T-cell (primary cell): ENCODE measurements at places on chromosomes 12 and 14. TPM values are rescaled to one million over a fixed set of nuclear protein-coding genes. Genes with fewer than 3 reads are reported as not detected.

The PPP1R12A gene
- total RNA-seq: 109 TPM

The PRPF39 gene
- total RNA-seq: 60.9 TPM

The VWF gene
- 0.66 TPM for total RNA-seq

The CMAS gene
- 10.4 TPM for total RNA-seq

The DIO2 gene
- not detected for total RNA-seq

The HOXC11 gene
- total RNA-seq: not detected

The PKP2 gene
- 0.79 TPM for total RNA-seq

DNA sequence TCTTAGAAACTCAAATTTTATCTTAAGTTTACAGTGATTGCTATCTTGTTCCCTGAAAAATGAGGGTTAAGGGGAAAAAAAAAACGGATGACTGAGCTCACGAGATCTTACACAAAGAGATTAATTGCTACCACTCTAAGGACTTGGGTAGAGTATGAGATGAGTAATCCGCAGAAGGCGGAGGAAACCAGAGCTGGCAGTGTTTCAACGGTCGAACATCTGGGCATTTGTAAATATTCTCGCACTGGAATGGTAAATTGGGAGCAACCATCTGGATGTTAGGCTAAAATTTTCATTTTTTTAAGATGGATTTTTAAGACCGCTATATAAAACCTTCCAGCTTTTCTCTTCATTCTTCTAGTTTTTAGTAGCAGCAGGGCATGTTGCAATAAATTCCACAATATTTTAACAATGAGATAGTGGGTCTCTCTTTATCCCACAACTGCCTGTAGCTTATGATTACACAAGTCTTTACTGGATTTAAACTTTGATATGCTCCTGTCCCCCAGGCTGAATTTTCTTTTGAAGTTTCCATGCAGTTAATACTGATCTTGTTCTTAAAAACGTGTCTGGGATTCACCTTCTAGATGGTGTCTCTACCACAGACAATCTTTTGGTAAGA, 1324.1 kb downstream of the AACS start:
- no peaks in the 10 kb centered on the region for H3K27me3 ChIP-seq
- H3K4me1 ChIP-seq: no peaks in the 10 kb centered on the region
- H3K36me3 ChIP-seq: no peaks in the 10 kb centered on the region
- no peak overlapping the region for H3K27ac ChIP-seq
- no peak overlapping the region for H3K4me3 ChIP-seq
- DNase-seq: no peak

DNA sequence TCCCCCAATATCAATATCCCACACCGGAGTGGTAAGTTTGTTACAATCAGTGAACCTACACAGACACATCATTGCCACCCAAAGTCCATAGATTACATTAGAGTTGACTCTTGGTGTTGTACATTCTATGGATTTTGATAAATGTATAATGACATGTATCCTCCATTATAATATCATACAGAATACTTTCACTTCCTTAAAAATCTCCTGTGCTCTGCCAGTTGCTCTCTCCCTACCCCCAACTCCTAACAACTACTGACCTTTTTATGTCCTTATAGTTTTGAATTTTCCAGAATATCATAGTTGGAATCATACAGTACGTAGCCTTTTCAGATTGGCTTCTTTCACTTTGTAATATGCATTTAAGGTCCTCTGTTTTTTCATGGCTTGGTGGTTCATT, 48.4 kb downstream of the SLC4A8 start:
- no peak overlapping the region for H3K27ac ChIP-seq
- no peaks in the 10 kb centered on the region for H3K4me1 ChIP-seq
- DNase-seq: no peak
- no peaks in the 10 kb centered on the region for H3K27me3 ChIP-seq

GRCh38 chr12:94059394-94060368, 88.7 kb upstream of the PLXNC1 start:
- no peak overlapping the region for H3K27ac ChIP-seq
- DNase-seq: no peak
- no peaks in the 10 kb centered on the region for H3K27me3 ChIP-seq

DNA sequence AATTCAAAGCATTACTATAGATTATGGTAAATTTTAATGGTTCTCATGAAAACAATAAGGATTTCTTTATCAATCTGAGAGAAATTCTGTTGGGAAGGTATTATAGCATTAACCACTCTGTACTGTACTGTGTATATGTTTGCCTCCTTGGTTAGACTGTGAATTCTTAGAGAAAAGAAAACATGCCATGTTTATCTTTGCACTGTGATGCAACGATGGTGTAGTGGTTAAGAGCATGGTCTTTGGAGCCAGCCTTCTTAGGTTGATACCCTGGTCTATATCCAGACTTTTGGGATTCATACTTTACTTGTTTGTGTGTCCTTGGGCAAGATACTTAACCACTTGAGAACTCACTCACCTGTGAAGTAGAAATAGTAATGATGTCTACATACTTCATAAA, 32.2 kb upstream of the NUBPL start:
- H3K4me1 ChIP-seq: no peaks in the 10 kb centered on the region
- H3K27ac ChIP-seq: no peak overlapping the region
- no peak for DNase-seq
- no peak overlapping the region for H3K4me3 ChIP-seq
- peaks cover 6% of the 10 kb centered on the region for H3K27me3 ChIP-seq

- H3K4me3 ChIP-seq: no peak overlapping the region
- DNase-seq: no peak
- no peak overlapping the region for H3K27ac ChIP-seq
- no peaks in the 10 kb centered on the region for H3K4me1 ChIP-seq
- no peaks in the 10 kb centered on the region for H3K27me3 ChIP-seq
These were observed 636.1 kb downstream of the KCNH5 start for GRCh38 chr14:62409169-62409568.

GRCh38 chr12:128426511-128426910, 159.5 kb downstream of the TMEM132C start:
- no peak overlapping the region for H3K4me3 ChIP-seq
- H3K36me3 ChIP-seq: no peaks in the 10 kb centered on the region
- H3K4me1 ChIP-seq: no peaks in the 10 kb centered on the region
- H3K27me3 ChIP-seq: no peaks in the 10 kb centered on the region

- H3K4me1 ChIP-seq: peaks cover 17% of the 10 kb centered on the region
- DNase-seq: peak; percentile 86
- peak within 1 kb of the TSS; percentile 37 for H3K27ac ChIP-seq
These were observed at the start of gene STX2 for GRCh38 chr12:130838951-130839769. TSS of gene STX2 (minus strand) at chr12:130839250. CDS start at chr12:130839099, 151 bp downstream.

GRCh38 chr14:32427726-32428528, 98.8 kb downstream of the AKAP6 start:
- H3K36me3 ChIP-seq: no peaks in the 10 kb centered on the region
- no peak overlapping the region for H3K4me3 ChIP-seq
- no peak overlapping the region for H3K27ac ChIP-seq
- no peaks in the 10 kb centered on the region for H3K27me3 ChIP-seq
- no peak for DNase-seq
- H3K4me1 ChIP-seq: no peaks in the 10 kb centered on the region

DNA sequence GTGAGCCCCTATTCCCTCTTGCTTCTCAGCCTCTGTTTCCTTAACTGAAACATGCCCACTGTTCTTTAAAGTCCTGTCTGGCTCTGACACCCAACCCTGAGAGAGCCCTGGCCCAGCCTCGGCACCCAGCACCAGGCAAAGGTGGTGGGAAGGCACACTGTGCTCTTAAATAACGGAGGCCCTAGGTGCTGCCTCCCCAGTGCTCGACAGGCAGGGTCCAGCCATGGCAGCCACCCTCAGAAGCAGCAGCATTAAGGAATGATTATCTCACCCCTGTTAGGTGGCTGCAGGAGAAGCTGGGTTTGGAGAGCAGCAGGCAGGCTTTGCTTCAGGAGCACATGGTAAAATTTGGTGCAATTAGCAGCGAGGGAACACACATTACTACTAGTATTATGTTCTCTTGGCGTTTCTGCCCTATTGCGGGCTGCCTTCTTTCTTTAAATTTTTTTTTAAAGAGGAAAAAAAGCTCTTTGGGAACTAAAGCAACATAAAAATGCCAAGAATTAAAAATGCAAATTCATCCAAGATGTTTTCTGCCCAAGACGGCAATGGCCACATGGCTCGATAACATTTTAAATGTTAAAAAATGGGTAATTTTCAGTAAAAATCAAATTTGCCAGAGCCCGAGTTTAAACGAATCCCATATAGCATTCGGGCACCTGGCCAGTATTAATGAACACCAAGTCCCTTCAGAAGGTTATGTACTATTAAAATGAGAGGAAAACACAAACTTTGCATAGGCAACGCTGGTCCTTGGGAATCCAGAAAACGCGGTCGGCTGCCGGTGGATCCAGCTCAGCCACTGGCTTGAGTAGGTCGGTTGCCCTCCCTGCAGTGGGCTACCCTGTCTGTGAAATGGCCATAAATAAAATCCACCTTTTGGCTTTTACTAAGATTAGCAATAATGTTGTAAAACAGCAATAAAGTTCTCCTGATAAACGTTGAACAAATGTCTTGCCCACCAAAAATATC, 152.2 kb downstream of the BCL11B start:
- no peak overlapping the region for H3K27ac ChIP-seq
- H3K36me3 ChIP-seq: no peaks in the 10 kb centered on the region
- H3K4me1 ChIP-seq: peaks cover 15% of the 10 kb centered on the region
- no peak for DNase-seq
- H3K27me3 ChIP-seq: no peaks in the 10 kb centered on the region

DNA sequence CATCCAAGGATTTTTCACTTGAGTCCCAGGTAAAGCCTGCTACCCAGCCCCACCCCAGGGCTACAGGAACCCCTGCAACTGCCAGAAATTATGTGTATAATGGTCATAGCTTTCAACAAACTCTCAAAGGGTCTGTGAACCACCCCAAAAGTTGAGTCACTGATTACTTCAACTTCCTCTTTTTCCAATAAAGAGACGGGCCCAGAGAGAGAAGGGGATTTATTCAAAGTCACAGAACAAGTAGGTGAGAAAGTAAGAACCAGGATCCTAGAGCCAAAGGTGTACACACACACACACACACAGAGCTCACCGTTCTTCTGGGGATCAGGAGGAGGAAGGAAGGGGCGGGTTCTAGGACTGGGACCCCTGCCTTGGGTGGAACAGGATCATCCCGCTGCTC, 4.8 kb upstream of the ITPK1 start:
- no peak for DNase-seq
- no peak overlapping the region for H3K27ac ChIP-seq
- no peaks in the 10 kb centered on the region for H3K36me3 ChIP-seq
- no peaks in the 10 kb centered on the region for H3K27me3 ChIP-seq
- H3K4me3 ChIP-seq: no peak overlapping the region
